Adrenal gland (tissue), 19 donors: ENCODE measurements at places on chromosomes 2 and 18. TPM values are rescaled to one million over a fixed set of nuclear protein-coding genes. Genes with fewer than 3 reads are reported as not detected.

Gene PROKR1
- total RNA-seq = not detected

Gene LRRC30
- not detected for total RNA-seq

Gene EMILIN1
- total RNA-seq = 140 TPM

Gene DPYSL5
- not detected for total RNA-seq

Gene TTC32
- total RNA-seq = 21.0 TPM

Gene COL3A1
- total RNA-seq = 450 TPM

Gene SERPINB11
- not detected for total RNA-seq

Gene ERMN
- 0.10 TPM for total RNA-seq

Gene FAM110C
- total RNA-seq = 9.9 TPM

Gene RPL37A
- total RNA-seq = 673 TPM

DNA sequence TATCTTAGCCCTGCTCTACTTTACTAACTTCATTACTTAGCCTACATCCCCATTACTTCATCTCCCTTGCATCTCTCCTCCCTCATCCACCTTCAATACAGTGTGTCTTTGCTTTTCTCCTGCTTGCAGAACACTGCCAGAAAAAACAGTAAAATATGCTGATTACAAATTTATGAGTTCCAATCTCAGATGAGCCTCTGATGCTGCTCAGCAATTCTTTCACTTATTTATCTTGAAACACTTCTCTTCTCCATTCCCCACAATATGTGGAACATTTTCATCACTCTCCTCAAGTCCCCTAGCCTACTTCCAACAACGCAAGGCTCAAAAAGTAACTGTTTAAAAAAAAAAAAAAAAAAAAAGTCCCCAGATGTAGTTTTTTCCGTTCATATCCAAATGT is 7.1 kb downstream of the VPS54 start:
- peaks cover 38% of the 10 kb centered on the region for H3K4me1 ChIP-seq
- H3K27me3 ChIP-seq = no peaks in the 10 kb centered on the region
- no peak for DNase-seq
- H3K4me3 ChIP-seq = no peak overlapping the region
- no peak overlapping the region for H3K27ac ChIP-seq

GRCh38 chr2:69683170-69683971 is 39.8 kb upstream of the AAK1 start:
- peak overlapping the region; percentile 42 for H3K27ac ChIP-seq
- peak overlapping the region; percentile 7 for H3K4me3 ChIP-seq
- peak; percentile 58 for DNase-seq

GRCh38 chr2:161090411-161090810 is 69.8 kb upstream of the TANK start:
- no peaks in the 10 kb centered on the region for H3K4me1 ChIP-seq
- no peak overlapping the region for H3K4me3 ChIP-seq
- no peaks in the 10 kb centered on the region for H3K27me3 ChIP-seq
- H3K36me3 ChIP-seq = no peaks in the 10 kb centered on the region
- no peak overlapping the region for H3K27ac ChIP-seq

- H3K4me1 ChIP-seq = no peaks in the 10 kb centered on the region
- H3K4me3 ChIP-seq = no peak overlapping the region
- peak; percentile 19 for DNase-seq
- no peaks in the 10 kb centered on the region for H3K36me3 ChIP-seq
- H3K27ac ChIP-seq = no peak overlapping the region
These were observed 60.7 kb upstream of the HDAC4 start for GRCh38 chr2:239461291-239462190.

- no peak overlapping the region for H3K4me3 ChIP-seq
- no peak overlapping the region for H3K27ac ChIP-seq
- H3K4me1 ChIP-seq = no peaks in the 10 kb centered on the region
- H3K36me3 ChIP-seq = no peaks in the 10 kb centered on the region
These were observed 5.4 kb upstream of the KCNJ13 start for GRCh38 chr2:232781765-232782164.

- no peaks in the 10 kb centered on the region for H3K27me3 ChIP-seq
- no peaks in the 10 kb centered on the region for H3K36me3 ChIP-seq
- no peak overlapping the region for H3K27ac ChIP-seq
- DNase-seq = no peak
- H3K4me1 ChIP-seq = no peaks in the 10 kb centered on the region
These were observed 653.0 kb downstream of the RNF144A start for GRCh38 chr2:7570247-7570646.

DNA sequence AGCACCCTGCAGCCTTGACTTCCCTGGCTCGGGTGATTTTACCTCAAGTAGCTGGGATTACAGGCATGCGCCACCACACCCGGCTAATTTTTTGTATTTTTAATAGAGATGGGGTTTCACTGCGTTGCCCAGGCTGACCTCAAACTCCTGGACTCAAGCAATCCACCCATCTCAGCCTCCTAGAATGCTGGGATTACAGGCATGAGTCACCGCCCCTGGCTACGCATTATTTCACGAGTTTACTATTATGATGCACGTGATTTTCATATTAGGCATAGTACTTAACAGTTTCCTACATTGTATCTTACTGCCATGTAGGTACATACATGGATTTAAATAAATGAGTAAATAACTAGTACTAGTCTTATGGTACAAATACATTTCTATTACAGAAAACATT is 4.4 kb downstream of the DYNC2LI1 start:
- no peak for DNase-seq
- H3K36me3 ChIP-seq = no peaks in the 10 kb centered on the region
- no peak overlapping the region for H3K4me3 ChIP-seq
- no peaks in the 10 kb centered on the region for H3K27me3 ChIP-seq
- no peak overlapping the region for H3K27ac ChIP-seq

GRCh38 chr2:194443926-194444325 is 1213.1 kb upstream of the SLC39A10 start:
- H3K4me1 ChIP-seq = no peaks in the 10 kb centered on the region
- no peak overlapping the region for H3K4me3 ChIP-seq
- no peak overlapping the region for H3K27ac ChIP-seq
- H3K36me3 ChIP-seq = no peaks in the 10 kb centered on the region
- DNase-seq = no peak
- no peaks in the 10 kb centered on the region for H3K27me3 ChIP-seq

- no peak for DNase-seq
- no peaks in the 10 kb centered on the region for H3K4me1 ChIP-seq
- no peaks in the 10 kb centered on the region for H3K27me3 ChIP-seq
- no peaks in the 10 kb centered on the region for H3K36me3 ChIP-seq
These were observed 130.5 kb downstream of the PXDN start for GRCh38 chr2:1613731-1614354.

- no peaks in the 10 kb centered on the region for H3K36me3 ChIP-seq
- DNase-seq = no peak
- no peak overlapping the region for H3K4me3 ChIP-seq
- H3K4me1 ChIP-seq = no peaks in the 10 kb centered on the region
These were observed 96.3 kb upstream of the RASGRP3 start for GRCh38 chr2:33380001-33380609.

GRCh38 chr2:239777219-239777618 is 247.9 kb downstream of the NDUFA10 start:
- H3K27me3 ChIP-seq = no peaks in the 10 kb centered on the region
- no peaks in the 10 kb centered on the region for H3K36me3 ChIP-seq
- DNase-seq = peak; percentile 28
- H3K27ac ChIP-seq = no peak overlapping the region
- no peak overlapping the region for H3K4me3 ChIP-seq

DNA sequence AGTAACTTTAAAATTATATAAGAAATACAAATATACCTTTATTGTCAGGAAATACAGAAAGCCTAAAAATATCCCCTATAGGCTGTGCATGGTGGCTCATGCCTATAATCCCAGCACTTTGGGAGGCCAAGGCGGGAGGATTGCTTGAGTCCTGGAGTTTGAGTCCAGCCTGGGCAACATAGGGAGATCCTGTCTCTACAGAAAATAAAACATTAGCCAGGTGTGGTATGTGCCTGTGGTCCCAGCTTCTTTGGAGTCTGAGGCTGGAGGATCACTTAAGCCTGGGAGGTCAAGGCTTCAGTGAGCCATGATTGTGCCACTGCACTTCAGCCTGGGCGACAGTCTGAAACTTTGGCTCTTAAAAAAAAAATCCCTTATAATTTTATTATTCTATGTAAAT is 29.1 kb downstream of the GLS start:
- H3K4me3 ChIP-seq = no peak overlapping the region
- H3K27me3 ChIP-seq = no peaks in the 10 kb centered on the region
- H3K36me3 ChIP-seq = peaks cover 23% of the 10 kb centered on the region

DNA sequence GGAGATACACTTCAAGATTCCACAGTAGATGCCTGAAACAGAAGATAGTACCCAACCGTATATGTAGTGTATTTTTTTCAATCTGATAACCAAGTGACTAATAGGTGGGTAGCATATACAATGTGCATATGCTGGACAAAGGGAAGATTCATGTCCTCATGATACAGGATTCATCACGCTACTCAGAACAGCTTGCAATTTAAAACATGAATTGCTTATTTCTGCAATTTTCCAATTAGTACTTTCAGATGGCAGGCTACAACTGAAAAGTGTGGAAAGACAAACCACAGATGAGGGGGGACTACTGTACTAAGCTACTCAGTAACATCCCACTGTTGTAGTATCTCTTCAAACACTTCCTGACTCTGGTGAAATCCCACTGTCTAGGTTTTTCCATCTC is 3.7 kb downstream of the IER3IP1 start:
- no peaks in the 10 kb centered on the region for H3K36me3 ChIP-seq
- no peak overlapping the region for H3K27ac ChIP-seq
- peaks cover 16% of the 10 kb centered on the region for H3K4me1 ChIP-seq
- H3K27me3 ChIP-seq = no peaks in the 10 kb centered on the region
- DNase-seq = no peak
- no peak overlapping the region for H3K4me3 ChIP-seq

DNA sequence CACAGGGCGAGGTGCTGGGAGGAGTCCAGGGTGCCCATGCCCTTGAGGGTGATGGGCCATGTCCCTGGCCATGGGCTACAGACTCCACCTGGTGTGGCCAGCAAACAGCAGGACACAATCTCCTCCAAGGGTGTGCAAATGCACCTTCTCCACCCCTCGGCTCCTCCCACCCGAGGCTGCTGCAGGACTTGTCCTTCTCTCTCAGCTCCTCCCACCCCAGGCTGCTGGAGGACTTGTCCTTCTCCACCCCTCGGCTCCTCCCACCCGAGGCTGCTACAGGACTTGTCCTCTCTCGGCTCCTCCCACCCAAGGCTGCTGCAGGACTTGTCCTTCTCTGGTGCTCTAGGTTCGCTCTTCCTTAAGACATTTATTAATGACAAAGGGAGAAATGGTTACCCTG is 57.3 kb upstream of the SNTG2 start:
- no peak overlapping the region for H3K27ac ChIP-seq
- no peaks in the 10 kb centered on the region for H3K27me3 ChIP-seq
- H3K36me3 ChIP-seq = no peaks in the 10 kb centered on the region
- H3K4me1 ChIP-seq = peaks cover 15% of the 10 kb centered on the region

- H3K4me3 ChIP-seq = no peak overlapping the region
- H3K4me1 ChIP-seq = no peaks in the 10 kb centered on the region
- H3K27me3 ChIP-seq = no peaks in the 10 kb centered on the region
- H3K36me3 ChIP-seq = no peaks in the 10 kb centered on the region
These were observed 239.4 kb upstream of the SKOR2 start for GRCh38 chr18:47490882-47491281.

- H3K4me3 ChIP-seq = no peak overlapping the region
- DNase-seq = no peak
- H3K4me1 ChIP-seq = no peaks in the 10 kb centered on the region
- H3K36me3 ChIP-seq = no peaks in the 10 kb centered on the region
- H3K27ac ChIP-seq = no peak overlapping the region
- no peaks in the 10 kb centered on the region for H3K27me3 ChIP-seq
These were observed 158.7 kb upstream of the CCDC150 start for GRCh38 chr2:196480653-196481323.

- no peak for DNase-seq
- no peaks in the 10 kb centered on the region for H3K27me3 ChIP-seq
- no peak overlapping the region for H3K4me3 ChIP-seq
- H3K27ac ChIP-seq = no peak overlapping the region
- H3K4me1 ChIP-seq = peaks cover 8% of the 10 kb centered on the region
These were observed 124.9 kb downstream of the GALNT14 start for GRCh38 chr2:31013301-31013700.

DNA sequence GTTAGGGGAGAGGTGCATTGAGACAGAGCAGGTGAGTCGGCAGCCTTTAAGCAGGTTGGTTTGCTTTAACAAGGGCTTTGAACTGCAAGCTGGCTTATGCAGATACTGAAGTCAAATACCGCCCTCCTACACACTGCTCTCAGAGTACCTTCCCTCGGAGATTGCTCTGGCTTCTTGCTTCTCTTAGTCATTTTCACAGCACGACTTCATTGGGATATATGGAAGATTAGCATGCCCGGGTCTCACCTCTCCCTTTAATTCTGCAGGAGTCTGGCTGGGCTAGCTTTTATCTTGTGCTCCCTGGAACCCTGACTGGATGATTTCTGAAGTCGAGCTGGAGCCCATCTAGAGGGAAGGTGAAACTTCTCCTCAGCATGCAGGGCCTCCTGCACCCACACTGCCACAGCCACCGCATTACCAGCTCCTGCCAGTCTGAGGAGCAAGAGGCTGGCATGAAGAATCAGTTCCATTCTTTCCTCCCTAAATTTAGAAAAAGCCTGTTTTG is 395.5 kb upstream of the HNRNPA3 start:
- H3K36me3 ChIP-seq = no peaks in the 10 kb centered on the region
- H3K4me3 ChIP-seq = no peak overlapping the region
- no peak overlapping the region for H3K27ac ChIP-seq
- H3K4me1 ChIP-seq = peaks cover 16% of the 10 kb centered on the region
- DNase-seq = no peak
- no peaks in the 10 kb centered on the region for H3K27me3 ChIP-seq

- H3K4me3 ChIP-seq = no peak overlapping the region
- no peak overlapping the region for H3K27ac ChIP-seq
- no peak for DNase-seq
These were observed 234.9 kb downstream of the FHOD3 start for GRCh38 chr18:36532394-36532793.

- H3K27me3 ChIP-seq = no peaks in the 10 kb centered on the region
- H3K36me3 ChIP-seq = no peaks in the 10 kb centered on the region
- H3K4me3 ChIP-seq = no peak overlapping the region
- H3K4me1 ChIP-seq = no peaks in the 10 kb centered on the region
- DNase-seq = no peak
These were observed 517.5 kb downstream of the STK39 start for GRCh38 chr2:167729911-167730310.

DNA sequence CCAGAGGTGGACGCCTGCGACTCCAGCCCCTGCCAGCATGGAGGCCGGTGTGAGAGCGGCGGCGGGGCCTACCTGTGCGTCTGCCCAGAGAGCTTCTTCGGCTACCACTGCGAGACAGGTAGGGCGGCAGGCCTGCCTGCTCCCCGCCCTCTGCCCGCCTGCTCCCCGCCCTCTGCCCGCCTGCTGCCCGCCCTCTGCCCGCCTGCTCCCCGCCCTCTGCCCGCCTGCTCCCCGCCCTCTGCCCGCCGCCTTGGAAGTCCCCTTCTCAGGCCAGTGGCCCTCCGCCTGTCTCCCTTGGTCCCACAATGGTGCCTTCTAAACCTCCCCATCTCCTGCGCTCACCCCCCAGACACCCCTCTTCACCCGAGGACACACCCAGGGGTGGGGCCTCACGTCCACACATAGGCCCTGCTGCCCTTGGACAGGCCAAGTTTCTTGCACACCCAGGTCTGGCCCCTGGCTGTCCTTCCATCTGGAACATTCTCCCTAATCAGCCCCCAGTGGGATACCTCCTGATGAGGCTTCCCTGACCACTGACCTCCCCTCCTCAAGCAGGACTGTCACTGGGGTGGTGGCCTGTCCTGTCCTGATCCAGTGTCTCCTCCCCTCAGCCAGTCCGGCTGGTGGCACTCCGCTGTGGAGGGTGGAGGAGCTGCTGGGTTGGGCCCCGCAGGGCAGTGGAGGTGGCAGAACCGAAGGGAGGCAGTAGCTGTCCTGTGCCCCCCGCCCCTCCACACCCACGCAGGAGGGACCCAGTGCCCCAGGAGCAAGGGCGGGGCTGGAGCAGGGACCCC is 37.9 kb downstream of the MTERF4 start:
- H3K27ac ChIP-seq = no peak overlapping the region
- H3K4me3 ChIP-seq = peak overlapping the region; percentile 36
- H3K27me3 ChIP-seq = no peaks in the 10 kb centered on the region
- no peaks in the 10 kb centered on the region for H3K4me1 ChIP-seq
- DNase-seq = peak; percentile 52
